A673 (cell line): ENCODE measurements at places on chromosomes 12 and 14. TPM values are rescaled to one million over a fixed set of nuclear protein-coding genes. Genes with fewer than 3 reads are reported as not detected.

- H3K4me1 ChIP-seq = no peaks in the 10 kb centered on the region
- H3K36me3 ChIP-seq = no peaks in the 10 kb centered on the region
- no peaks in the 10 kb centered on the region for H3K27me3 ChIP-seq
These were observed 44.0 kb downstream of the ARMH4 start for GRCh38 chr14:58107947-58108552.

DNA sequence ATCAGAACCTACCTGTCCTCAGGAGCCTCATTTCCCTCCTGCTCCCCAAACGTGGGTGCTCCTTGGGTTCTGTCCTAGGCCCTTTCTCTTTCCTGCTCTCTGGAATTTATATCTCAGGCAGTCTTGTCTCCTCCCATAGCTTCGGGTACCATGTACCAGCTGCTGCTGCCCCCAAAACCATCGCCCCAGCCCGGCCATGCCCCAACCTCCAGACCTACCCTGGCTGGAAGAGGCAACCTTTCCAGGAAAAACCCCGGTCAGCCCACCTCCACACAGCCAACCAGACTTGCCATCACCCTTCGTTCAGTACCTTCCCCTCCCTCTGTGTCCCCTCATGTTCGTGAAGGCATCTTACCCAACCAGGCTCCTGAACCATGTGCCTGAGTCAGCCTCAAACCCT is 165.1 kb downstream of the CALM1 start:
- no peaks in the 10 kb centered on the region for H3K4me1 ChIP-seq
- H3K27me3 ChIP-seq = no peaks in the 10 kb centered on the region

The GPRC5A gene
- total RNA-seq = 0.22 and 0.56 TPM in 2 replicates

The KDM2B gene
- 49.3 and 52.5 TPM in 2 replicates for total RNA-seq

The IFI27L1 gene
- 14.7 and 17.5 TPM in 2 replicates for total RNA-seq

DNA sequence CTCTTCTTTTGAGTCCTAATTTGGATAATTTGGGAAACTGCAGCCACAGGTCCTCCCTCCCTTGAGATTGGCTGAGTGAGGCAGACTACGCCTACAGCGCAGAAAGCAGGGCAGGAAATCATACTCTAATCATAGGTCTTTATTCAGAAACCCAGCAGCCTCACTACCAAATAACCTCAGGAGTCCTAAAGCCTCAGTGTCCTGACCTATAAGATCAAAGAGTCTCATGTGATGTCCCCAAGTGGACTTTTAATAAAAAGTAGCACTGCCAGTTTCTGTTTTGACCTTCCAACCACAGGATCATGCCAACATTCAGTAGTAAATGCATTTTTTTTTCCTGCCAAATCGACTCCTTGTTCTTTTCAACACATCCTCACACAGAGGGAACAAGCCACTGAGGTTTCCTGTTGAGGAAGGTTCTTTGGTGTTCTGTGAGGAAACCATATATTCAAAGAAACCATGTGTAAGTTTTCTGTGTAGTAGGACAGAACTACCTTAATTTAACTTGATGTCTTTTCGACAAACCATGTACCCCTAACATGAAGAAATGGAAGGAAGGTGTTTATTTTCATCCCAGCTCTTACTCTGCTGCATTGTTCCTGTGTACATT is 72.2 kb downstream of the VCPKMT start:
- H3K36me3 ChIP-seq = no peaks in the 10 kb centered on the region
- no peak for DNase-seq
- H3K27ac ChIP-seq = no peak overlapping the region
- H3K4me1 ChIP-seq = no peaks in the 10 kb centered on the region

- peak overlapping the region; percentile 81 for H3K4me3 ChIP-seq
- peaks cover 24% of the 10 kb centered on the region for H3K36me3 ChIP-seq
- peaks cover 23% of the 10 kb centered on the region for H3K4me1 ChIP-seq
- H3K27ac ChIP-seq = peak overlapping the region; percentile 100
- peak; percentile 86 for DNase-seq
These were observed 3.7 kb upstream of the SETD1B start for GRCh38 chr12:121799842-121800693.

- H3K4me1 ChIP-seq = no peaks in the 10 kb centered on the region
- no peaks in the 10 kb centered on the region for H3K27me3 ChIP-seq
- DNase-seq = no peak
- H3K4me3 ChIP-seq = no peak overlapping the region
- H3K27ac ChIP-seq = no peak overlapping the region
These were observed 328.9 kb downstream of the TMTC2 start for GRCh38 chr12:83015390-83016217.

- H3K27me3 ChIP-seq = no peaks in the 10 kb centered on the region
- peak overlapping the region; percentile 89 for H3K27ac ChIP-seq
- H3K4me3 ChIP-seq = peak overlapping the region; percentile 85
- peaks cover 19% of the 10 kb centered on the region for H3K4me1 ChIP-seq
- peak; percentile 48 for DNase-seq
These were observed 707 bp downstream of the G2E3 start for GRCh38 chr14:30559638-30560091.

DNA sequence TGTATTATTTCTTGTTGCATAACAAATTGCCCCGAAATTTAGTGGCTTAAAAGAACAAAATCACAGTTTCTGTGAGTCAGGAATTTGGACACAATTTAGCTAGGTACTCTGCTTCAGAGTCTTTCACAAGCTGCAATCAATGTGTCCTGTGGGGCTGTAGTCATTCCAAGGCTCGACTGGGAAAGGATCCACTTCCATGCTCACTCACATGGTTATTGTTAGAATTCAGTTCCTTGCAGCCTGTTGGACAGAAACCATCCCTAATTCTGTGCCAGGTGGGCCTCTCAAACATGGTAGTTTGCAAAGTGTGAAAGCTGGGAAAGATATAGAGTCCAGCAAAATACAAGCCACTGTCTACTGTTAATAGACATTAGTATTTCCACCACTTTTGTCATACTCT is 59.7 kb upstream of the ARID2 start:
- no peaks in the 10 kb centered on the region for H3K36me3 ChIP-seq
- no peaks in the 10 kb centered on the region for H3K27me3 ChIP-seq
- H3K4me3 ChIP-seq = no peak overlapping the region
- no peak overlapping the region for H3K27ac ChIP-seq
- DNase-seq = no peak

DNA sequence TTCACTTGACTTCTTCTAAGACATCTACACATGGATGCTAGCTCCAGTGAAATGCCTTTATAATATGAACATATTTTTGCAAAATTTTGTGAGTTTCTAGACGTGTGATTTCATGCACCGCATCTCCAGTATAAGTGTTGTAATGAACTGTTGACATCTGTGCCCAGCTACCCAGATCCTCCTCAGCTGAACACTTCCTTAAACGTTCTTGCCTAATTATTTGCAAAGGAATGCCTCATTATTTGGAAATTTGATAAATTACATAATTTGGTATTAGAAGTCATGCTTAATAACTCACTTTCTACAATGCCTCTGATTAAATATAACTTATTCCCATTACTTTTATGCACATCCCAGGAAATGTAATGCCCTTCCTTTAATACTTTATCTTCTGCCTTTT is 14.0 kb downstream of the OR11G2 start:
- no peak overlapping the region for H3K27ac ChIP-seq
- peaks cover 5% of the 10 kb centered on the region for H3K27me3 ChIP-seq
- no peaks in the 10 kb centered on the region for H3K4me1 ChIP-seq
- H3K4me3 ChIP-seq = no peak overlapping the region
- no peak for DNase-seq

DNA sequence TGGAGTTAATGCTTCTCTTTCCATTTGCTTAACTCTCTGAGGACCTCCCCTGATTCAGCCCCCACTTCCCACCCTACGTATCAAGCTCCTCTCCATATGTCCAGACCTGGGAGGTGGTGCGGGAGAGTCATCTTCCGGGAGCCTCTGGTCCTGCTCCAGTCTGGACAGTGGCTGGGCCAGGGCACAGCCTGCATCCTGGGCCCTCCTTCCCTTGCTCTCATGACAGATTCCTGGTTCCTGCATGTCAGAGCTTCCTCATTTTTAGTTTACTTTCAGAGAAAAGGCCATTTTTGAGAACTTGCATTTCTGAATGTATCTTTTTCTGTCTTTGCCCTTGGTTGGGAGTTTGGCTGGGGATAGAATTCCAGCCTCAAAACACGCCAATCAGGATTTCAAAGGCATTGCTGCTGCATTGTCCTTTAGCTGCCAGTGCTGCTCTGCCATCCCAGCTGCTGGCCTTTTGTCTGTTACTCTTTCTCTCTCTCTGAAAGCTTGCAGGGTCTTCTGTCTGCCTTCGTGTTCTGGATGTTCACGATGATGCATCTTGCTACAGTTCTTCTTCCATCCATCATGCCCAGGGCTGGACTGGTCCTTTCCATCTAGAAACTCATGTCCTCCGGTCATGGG is 54.7 kb downstream of the SLC6A12 start:
- DNase-seq = no peak
- H3K4me1 ChIP-seq = no peaks in the 10 kb centered on the region
- no peaks in the 10 kb centered on the region for H3K36me3 ChIP-seq
- H3K4me3 ChIP-seq = no peak overlapping the region
- H3K27me3 ChIP-seq = no peaks in the 10 kb centered on the region
